ENCODE measurements at places on chromosomes 4 and X.

GRCh38 chr4:120064887-120065286 is 1.8 kb downstream of the MAD2L1 start:
- no peak for DNase-seq

DNA sequence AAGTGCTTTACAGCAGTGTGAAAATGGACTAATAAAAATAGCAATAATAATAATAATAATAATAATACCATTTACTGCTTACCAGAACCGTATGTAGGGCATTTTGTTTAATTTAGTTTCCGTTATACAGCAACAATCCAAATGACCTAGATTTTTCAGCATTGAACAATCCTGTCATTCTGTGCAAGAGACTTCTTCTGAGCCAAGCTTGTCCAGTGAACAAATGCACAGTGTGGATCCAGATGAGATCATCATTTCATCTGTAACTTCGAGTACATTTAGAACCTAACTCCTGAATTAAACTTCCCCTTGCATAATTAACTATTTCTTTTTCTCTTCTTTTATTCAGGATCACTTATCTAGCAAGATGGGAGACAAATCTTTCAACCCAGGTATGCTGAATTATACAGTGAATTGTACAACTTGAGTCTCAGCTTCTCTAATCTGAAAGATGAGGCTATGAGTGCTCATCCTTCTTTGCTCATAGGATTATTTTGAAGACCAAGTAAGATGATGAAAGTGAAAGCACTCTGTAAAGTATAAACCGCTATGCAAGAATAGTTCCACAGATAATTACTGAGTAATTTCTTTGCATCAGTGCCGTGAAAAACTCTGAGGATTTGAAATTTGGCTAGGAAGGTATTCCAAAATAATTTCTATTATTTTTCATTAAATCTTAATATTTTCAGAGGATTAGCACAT is 6.6 kb downstream of the CLNK start:
- peak; percentile 5 for DNase-seq

GRCh38 chrX:50815120-50815519 is 1.1 kb upstream of the SHROOM4 start:
- DNase-seq = no peak

GRCh38 chr4:15682242-15683142 is 865 bp downstream of the FAM200B start:
- peak; percentile 46 for DNase-seq

DNA sequence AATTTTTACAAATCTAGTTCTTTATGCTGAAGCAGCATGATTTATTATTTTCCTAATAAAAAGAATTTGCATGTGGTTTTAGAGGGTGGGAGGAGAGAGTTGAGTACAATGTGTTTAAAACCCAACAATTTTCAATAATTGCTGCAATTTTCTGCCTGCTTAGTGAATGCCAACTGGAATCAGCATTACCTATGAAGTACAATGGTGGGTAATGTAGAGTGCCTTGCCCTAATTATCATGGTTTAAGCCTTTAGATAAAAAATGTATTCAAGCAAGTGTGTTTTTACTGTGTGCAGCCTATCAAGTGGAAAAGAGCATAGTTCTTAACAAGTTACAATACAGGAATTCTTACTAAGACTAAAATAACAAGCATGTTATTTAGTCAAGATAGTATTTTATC is 77.9 kb upstream of the ANKRD50 start:
- no peak for DNase-seq

- DNase-seq = peak; percentile 89
These were observed 568 bp downstream of the HTT start for GRCh38 chr4:3074846-3075651.

- DNase-seq = no peak
These were observed 489.4 kb upstream of the MAGEB18 start for GRCh38 chrX:25648790-25649189.

DNA sequence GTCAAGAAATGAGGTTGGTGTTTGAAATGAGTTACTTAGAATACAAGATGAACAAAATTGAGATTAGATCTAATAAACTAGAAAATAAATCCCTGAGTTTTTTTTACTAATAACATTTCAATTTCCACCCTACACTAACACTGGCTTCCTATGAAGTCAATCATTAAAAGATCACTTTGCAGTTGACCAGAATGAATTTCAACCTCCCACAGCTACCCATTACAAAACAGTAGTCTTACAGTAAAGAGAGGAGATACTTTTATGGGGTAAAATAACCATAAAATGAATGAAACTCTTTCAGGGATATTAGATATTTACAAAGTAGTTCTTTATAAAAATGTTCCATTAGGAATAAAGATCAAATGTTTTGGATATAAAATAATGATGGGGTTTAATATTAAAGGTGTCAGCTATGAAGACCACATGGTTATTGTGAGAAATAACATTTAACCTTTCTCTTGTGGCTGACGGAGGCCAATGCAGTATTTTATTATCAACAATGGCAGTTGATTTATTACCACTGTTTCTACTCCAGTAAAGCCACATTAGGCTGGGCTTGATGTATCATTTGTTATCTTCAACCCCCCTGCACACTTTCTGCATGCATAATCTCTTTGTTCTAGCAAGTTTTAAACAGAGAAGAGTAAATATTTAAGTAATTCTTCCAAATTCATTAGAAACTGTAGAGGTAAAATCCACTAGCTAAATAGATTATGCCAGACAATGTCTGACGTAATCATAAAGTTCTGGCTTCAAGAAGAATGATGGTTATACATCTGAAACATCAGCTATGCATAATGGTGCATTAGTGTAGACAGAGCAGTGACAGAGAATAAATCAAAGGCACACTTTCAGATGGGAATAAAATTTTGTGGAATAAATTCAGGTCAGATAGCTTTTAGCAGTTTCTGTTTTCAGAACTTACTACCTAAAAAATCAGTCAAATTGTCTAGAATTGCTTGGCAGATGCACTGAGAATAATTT is 516.6 kb downstream of the PCDH18 start:
- DNase-seq = no peak

DNA sequence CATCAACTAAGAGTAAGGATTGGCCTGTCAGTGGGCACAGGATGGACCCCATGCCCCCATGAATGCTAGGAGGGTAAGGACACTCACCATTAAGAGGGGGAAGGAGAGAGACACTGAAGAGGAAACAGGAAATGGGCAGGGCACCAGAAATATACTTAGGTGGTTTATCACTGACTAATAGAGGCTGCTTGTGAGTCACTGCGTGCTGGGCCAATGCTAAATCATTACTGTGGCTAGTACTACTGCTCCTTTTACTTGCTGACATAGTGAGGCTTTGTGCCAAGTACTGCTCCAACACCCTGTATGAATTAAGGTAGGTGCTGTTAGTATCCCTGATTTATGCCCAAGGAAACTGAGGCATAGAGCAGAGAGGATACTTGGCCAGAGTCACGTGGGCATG is 130.4 kb upstream of the FRMPD4 start:
- no peak for DNase-seq

DNA sequence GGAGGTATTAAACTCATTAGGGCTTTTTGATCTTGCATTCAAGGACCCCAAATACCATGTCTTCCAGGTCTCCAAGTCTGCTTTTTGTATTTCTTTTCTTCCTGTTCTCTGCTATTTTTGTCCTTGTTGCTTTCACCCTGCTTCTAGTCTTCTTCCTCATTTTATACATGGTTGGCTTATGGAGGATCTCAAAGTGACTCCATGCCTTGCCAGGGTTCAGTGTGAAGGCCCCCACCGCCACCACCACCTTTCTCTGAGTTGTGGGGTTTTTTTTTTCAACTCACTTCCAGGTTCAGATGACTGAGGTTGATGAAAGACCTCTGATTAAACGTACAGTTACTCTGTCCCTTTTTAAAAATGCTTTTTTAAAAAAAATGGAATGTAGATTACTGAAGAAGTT is 96.3 kb downstream of the MAML3 start:
- DNase-seq = no peak

DNA sequence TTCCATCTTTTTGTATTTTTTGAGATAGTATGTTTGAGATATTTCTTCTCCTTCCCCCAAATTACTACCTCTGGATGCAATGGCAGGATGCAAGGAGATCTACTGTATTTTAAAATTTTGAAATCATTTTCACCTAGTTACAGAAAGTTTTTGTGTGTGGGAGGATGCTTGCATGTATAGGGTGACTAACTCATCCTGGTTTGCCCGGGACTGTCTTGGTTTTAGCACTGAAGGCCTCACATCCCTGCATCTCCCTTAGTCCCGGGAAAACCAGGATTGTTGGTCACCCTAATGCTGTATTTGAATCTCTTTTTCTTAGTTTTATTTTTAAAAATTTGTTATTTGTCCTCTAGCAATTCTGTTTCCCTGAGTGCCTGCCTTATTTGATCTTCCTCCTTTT is 12.1 kb downstream of the SUPT20HL2 start:
- DNase-seq = no peak

- DNase-seq = no peak
These were observed 52.7 kb upstream of the RAI2 start for GRCh38 chrX:17913801-17914200.

DNA sequence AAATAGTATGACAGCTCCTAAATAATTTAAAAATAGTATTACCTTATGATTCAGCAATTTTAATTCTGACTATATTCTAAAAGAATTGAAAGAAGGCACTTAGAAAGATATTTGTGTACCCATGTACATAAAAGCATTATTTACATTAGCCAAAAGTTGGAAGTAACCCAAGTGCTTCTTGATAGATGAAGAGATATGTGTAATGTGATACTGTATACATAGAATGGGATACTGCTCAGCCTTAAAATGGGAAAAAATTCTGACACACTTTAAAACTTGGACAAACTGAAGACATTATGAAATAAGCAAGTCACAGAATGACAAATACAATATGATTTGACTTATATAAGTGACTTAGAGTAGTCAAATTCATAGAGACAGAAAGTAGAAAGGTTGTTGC is 112.2 kb downstream of the IDS start:
- DNase-seq = no peak

DNA sequence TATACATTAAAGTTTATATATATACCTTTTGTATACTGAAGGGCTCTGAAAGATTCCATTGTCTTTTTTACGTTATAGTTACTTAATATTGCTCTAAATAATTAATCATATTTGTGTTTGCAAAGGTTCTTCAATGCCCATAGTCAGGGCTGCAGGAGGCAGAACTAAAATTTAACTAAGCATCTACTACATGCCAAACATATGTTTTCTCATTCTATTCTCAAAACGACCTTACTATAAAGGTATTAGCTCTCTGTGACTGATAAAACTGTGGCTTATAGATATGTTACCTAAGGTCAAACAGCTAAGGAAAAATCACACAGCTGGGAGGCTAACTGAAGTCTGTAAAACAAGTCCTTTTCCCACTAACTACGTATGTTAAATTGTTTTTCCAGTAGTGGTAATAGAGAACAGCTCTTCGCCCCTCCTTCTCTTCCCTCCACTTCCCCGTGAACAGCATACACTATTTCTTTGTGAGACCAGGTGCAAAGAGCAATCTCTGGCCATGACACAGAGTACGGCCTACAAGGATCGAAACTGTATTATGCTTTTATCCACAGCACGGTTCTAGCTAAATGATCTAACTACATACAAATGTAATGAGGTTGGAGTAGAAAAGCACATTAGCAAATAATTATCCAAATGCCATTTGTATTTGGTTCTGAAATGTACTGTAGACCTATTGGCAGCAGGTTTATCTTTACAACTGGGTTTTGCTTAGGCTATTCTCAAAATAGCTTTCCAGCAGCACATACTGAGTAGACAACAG is 1.7 kb downstream of the CNOT6L start:
- DNase-seq = peak; percentile 86

GRCh38 chr4:73451404-73451803 is 15.4 kb downstream of the AFP start:
- DNase-seq = no peak

- DNase-seq = no peak
These were observed 1143.9 kb downstream of the PDHA2 start for GRCh38 chr4:96983830-96984229.

GRCh38 chr4:2835978-2836377 is 7.7 kb upstream of the ADD1 start:
- no peak for DNase-seq

- no peak for DNase-seq
These were observed 1522.9 kb downstream of the PCDH18 start for GRCh38 chr4:136009258-136009832.

DNA sequence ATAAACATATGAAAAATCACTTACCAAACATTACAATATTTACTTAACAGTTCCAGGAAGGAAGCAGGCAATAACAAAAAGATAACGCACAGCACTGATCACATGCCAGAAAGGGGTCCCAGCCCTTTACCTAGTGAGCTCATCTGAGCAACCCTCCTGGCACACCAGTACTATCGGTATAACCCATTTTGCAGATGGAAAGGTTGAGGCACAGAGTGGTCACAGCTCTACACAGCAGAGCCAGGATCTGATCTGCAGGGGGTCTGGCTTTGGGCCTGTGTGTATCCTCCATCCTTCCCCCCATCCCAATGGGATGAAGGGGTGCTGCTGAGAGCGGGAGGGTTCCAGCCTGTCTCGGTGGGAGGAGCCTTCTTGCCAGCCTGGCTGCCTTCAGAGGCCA is 5.0 kb downstream of the NSG1 start:
- no peak for DNase-seq

GRCh38 chrX:72526534-72527508 is 45.8 kb downstream of the HDAC8 start:
- no peak for DNase-seq

DNA sequence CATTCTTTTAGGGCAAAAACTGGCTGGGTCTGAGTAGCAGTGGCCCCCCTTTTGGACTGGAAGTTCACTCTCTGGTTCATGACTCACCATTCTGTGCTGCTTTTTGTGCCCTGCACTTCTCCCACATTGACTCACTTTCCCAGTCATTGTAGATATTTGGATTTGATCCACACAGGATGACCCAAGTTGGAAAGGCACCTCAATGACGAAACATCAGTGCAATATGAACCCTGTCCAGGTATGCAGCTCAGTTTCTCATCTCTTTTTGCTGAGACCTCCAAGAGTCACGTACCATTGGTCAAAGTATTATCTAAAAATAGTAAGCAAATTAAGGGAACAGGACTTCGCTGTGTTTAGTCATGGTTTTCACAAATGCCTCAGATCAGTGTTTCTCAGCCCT is 92.7 kb downstream of the CBLL2 start:
- DNase-seq = no peak

- DNase-seq = no peak
These were observed 33.6 kb upstream of the CCNG2 start for GRCh38 chr4:77123411-77123810.

DNA sequence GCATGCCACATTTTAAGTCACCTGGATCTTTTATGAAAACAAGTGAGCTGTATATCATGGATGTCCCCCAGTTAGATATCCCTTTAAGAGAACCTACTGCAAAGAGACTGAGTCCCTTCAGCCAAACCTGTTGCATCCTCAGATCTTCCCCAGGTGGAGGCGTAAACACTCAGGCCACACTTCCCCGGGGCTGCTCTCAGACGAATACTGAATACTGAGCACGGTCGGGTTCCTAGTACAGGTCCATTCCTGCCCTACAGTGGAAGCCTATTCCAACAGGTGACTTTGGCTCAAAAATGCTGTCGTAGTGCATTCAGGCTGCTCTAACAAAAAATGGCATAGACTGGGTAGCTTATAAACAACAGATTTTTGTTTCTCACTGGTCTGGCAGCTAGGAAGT is 320.2 kb upstream of the CLNK start:
- no peak for DNase-seq
